ENCODE measurements at places on chromosomes 16 and 17. TPM values are rescaled to one million over a fixed set of nuclear protein-coding genes. Genes with fewer than 3 reads are reported as not detected.

CRHR1 gene
- not detected for total RNA-seq

DNA sequence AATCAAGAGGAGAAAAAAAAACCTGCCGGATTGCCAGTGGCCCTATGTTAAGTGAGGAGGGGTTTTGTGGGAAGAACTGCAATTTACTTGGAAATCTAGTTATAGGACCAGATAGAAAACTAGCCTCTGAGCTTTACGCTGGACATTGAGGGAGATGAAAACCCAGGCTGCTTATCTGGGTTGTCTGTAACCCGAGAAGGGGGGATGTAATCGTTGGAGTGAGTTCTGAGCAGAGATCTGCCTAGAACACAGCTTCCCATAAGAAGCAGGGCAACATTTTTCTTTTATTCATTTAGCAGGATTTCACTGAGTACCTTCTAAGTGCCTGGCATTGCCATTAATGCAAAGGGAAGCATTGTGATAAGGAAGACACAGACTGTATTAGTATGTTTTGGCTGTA is 70.6 kb downstream of the KATNIP start:
- H3K4me3 ChIP-seq = no peak overlapping the region
- H3K4me1 ChIP-seq = no peaks in the 10 kb centered on the region
- no peaks in the 10 kb centered on the region for H3K27me3 ChIP-seq
- peaks cover 4% of the 10 kb centered on the region for H3K36me3 ChIP-seq
- DNase-seq = no peak
- no peak overlapping the region for H3K27ac ChIP-seq

ZSCAN10 gene
- total RNA-seq = 0.29 TPM

MMP2 gene
- total RNA-seq = not detected

- no peaks in the 10 kb centered on the region for H3K27me3 ChIP-seq
- H3K36me3 ChIP-seq = peaks cover 2% of the 10 kb centered on the region
- peaks cover 31% of the 10 kb centered on the region for H3K4me1 ChIP-seq
- peak overlapping the region; percentile 86 for H3K27ac ChIP-seq
- peak; percentile 74 for DNase-seq
Measured at GRCh38 chr17:37490022-37490587, 414 bp downstream of the DUSP14 start.

Data from activated CD4-positive, alpha-beta T cell treated with anti-CD3 and anti-CD28 coated beads, Interleukin-2, amount 10 ng/mL, durations not matched to agents 7 days and 5 days (primary cell).